Left colon (tissue), 2 donors: ENCODE measurements at places on chromosomes 4 and X.

GRCh38 chrX:152635941-152636340 lies 1.8 kb upstream of the GABRQ start:
- DNase-seq, result no peak

GRCh38 chr4:93359586-93359985 lies 469.0 kb upstream of the ATOH1 start:
- DNase-seq, result no peak

- no peak for DNase-seq
These were observed 65.0 kb upstream of the DDX60 start for GRCh38 chr4:168383510-168383909.

DNA sequence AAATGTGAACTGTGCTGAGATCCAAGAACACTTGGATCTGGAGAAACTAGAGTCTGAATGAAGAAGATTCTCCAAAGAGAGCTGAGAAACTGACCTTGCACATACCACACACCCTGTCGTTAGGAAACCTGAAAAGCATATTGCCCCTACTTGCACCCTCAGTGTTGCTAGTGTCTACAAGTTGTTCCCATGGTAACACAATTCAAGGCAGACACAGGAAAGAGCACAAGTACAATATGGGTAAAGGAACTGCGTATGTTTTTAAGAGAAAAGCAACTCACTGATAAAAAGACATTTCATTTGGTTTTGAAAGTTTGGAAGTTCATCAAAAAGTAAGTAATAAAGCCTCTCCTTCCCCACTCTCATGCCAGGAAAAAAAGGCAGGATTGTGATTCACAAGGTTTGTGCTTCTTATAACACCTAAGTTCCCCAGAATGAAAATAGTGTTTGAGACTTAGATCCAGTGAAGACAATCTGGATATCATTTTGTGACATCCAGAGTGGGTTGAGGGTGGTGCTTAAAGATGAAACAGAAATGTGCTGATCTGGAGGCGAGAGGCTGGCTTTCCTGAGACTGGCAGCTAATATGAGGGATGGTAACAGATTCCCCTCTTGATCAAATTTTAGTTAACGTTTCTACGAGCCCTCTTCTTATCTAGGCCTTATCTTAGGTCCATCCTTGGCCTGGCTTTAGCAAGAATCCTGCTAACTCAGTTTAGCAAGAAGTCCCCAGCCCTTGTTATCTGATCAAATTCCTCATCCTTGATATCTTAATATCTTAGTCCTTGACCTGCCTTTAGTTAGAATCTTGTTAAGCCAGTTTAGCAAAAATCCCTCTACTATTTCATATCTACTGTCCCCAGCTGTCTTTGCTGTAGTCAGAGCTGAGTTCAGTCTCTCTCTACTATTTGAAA lies 42.3 kb downstream of the NIPAL1 start:
- DNase-seq, result no peak

GRCh38 chr4:60744767-60745166 lies 455.4 kb upstream of the ADGRL3 start:
- DNase-seq, result no peak
